Left cardiac atrium (tissue), 4 donors: ENCODE measurements at places on chromosomes 11 and 22. TPM values are rescaled to one million over a fixed set of nuclear protein-coding genes. Genes with fewer than 3 reads are reported as not detected.

DNA sequence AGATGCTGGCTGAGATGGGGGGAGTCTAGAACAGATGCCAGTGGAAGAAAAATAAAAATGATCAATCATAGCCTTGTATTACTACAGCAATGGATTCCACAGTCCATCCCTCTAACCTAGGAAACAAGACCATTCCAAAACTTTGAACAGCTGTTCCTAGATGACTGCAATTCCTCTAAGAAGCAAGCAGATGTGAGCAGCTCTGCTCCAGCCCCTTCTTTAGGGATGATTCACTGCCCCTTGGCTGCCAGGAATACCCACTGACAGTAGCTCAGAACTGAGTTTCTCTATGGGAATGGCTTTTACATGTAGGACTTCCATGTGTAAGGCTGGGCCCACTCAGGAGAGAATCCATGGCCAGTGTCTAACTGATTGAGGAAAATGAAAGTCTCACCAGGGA lies 943.9 kb downstream of the OPCML start:
- DNase-seq, result no peak

DNA sequence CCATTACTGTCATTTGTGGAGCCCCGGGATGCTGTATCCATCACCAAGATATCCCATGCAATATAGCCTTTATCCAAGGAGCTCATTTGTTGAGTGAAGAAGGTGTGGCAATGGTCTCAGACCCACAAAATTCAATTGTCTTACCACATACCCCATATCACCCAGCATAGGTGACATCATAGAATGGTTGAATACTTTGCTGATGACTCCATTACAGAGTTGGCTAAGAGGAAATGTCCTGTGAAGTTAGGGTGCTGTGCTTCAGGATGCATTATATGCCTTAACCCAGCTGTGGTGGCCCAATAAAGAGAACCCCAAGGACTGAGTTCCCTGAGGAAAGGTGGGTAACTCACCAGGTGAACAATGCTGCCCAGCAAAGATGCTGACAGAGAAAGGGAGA lies 113.7 kb downstream of the EFCAB6 start:
- no peak for DNase-seq

GRCh38 chr11:134266841-134267251 lies 9.3 kb upstream of the GLB1L3 start:
- no peak for DNase-seq

DNA sequence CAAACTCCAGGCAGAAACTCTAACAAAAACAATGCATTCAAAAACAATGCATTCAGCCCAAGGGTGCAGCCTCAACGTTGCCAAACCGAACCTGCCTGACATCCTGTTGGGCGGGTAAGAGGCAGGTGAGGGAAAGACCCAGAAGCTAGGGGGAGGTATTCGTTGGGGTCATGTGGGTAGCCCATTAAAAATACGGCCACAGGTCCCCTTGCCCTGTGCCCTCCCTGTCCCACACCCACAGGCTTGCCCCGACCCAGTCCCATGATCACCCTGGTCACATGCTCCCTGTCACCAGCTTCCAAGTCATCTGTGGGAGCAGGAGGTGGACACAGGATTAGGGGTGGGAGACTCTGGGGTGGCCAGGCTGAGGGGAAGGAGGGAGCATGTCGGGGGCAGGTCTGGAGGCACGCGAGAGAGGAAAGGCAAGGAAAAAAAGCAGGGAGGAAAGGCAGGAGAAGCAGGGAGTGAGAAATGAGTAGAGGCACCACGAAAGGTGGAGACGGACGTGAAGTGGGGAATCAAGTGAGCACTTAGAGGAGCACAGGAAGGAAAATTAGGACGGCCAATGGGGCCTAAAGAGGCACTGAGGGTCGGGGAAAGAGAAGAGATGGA lies 683 bp downstream of the PLA2G6 start:
- no peak for DNase-seq

GRCh38 chr11:134752964-134753770 lies 341.1 kb upstream of the B3GAT1 start:
- DNase-seq, result no peak

DNA sequence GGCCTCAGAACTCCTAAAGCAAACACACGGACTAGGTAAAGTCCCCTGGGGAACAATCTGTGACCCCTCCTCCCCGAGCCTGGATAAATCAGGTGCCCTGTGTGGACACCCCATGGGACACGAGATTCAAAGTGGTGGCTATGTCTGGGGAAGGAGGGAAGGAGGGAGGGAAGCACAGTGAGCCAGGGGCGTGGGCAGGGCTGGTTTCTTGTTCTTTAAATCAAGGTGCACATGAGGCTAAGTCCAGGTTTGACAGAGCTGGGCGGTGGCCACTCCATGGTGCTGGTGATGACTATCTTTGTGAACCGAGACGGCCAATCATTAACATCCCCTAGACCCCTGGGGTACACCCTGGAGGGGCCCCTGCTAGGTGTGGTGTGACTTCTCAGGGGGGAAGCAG lies 20.3 kb upstream of the TH start:
- DNase-seq, result no peak

DNA sequence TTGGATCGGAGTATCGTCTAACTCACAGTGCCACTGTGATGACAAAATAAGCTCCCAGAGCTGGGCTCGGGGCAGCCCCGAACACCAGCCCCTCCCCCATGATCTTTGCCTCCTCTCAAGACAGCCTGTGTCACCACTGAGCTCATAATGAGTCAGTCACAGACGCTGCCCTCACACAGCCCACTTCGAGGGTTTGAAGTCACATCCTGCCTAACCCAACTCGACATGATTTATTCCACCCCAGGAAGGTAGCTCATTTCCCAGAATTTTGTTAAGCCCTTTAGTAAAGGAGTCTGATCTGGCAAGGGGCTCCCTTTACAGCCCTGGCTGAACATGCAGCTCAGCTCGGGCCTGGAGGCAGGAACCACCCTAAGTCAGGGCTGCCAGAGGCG lies 22.8 kb downstream of the MYH9 start:
- peak; percentile 85 for DNase-seq

DNA sequence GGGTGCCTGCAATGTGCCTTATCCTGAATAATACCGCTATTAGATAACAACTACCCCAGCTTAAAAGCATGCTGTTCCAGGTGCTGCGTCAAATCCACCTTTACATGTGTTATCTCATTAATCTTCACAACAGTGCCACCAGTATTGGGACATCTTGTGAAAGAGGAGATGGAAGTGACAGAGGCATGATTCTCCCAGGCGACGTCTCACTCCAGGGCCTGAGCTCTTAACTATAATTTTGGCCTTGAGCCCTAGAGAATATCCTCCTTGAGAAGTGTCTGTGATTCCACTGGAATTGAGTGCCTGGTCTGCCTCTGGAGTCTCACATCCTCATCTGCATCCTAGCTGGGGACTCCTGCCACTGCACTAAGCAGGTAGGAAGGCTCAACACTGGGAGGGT lies 43.8 kb downstream of the RPL27A start:
- DNase-seq, result no peak

DNA sequence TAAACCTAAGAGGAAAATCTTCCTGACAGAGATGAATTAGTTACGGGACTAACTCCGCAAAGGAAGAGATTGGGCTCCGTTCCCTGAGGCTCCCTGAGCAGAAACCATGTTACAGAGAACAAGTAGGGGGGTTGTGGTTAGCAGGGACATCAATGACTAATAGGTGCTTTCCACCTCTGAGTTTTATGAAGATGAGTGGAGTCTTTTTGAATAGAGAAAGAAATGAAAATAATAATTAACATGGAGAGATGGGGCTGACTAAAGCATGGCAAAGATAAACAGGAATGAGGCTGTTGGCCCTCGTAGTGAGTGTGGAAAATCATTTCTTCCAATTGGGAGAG lies 47.5 kb upstream of the PICALM start:
- DNase-seq, result no peak

GRCh38 chr11:15223318-15223717 lies 108.6 kb downstream of the INSC start:
- no peak for DNase-seq

DNA sequence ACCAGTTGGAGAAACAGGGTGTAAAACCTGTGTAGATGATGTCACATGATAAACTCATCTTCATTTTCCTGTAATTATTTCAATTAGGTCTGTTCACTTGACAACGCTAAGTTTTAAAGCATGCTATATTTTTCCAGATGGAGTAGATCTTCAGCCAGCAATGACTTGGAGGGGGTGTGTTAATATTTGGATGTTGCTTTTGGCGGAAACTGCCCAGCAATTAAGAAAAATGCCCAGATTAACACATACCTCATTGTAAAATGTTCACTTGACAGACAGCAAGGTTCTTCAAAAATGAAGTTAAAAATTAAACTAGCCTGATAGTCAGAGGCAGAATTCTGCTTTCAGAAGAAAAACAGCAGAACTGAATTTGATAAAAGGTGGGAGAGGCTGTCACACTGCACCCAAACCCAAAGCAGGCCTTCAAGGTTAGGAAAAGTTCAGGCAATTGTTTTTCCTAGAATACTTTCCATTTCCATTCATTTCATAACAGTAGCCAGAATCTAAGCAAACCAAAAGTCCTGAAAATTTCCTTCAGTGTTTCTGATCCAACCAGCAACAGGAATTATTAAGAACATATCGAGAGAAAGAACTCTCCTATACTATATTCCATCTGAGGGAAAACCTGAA lies 33.0 kb downstream of the VSIG10L2 start:
- DNase-seq, result no peak

DNA sequence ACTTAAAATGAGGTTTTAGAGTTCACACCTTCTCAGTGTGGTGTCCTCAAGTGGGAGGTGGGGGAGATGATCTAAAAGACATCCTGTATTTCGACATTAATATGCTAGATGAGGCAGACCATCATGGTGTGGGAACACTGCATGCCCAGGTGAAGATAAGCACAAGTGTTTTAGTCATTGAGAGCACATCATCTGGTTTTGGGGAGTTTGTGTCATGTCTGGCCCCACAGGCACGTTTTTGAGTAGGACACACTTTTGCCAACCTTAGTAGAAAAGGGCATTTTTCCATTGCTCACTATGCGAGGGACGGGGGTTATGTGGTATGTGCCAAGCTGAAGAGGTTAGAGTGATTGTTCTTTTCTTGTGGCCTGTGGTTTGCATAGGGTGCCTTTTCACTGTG lies 189.3 kb downstream of the DBX1 start:
- DNase-seq, result no peak

GRCh38 chr22:19870153-19871022 lies 15.7 kb upstream of the GNB1L start:
- peak; percentile 24 for DNase-seq

GRCh38 chr22:31295831-31296657 lies 3.8 kb upstream of the PIK3IP1 start:
- DNase-seq, result no peak

- no peak for DNase-seq
Observed at GRCh38 chr11:67247946-67248550, 18.2 kb upstream of the GRK2 start.

GRCh38 chr22:35961480-35962295 lies 66.9 kb downstream of the RBFOX2 start:
- peak; percentile 56 for DNase-seq

- DNase-seq, result no peak
Observed at GRCh38 chr22:18973264-18974031, 37.4 kb upstream of the PRODH start.

DNA sequence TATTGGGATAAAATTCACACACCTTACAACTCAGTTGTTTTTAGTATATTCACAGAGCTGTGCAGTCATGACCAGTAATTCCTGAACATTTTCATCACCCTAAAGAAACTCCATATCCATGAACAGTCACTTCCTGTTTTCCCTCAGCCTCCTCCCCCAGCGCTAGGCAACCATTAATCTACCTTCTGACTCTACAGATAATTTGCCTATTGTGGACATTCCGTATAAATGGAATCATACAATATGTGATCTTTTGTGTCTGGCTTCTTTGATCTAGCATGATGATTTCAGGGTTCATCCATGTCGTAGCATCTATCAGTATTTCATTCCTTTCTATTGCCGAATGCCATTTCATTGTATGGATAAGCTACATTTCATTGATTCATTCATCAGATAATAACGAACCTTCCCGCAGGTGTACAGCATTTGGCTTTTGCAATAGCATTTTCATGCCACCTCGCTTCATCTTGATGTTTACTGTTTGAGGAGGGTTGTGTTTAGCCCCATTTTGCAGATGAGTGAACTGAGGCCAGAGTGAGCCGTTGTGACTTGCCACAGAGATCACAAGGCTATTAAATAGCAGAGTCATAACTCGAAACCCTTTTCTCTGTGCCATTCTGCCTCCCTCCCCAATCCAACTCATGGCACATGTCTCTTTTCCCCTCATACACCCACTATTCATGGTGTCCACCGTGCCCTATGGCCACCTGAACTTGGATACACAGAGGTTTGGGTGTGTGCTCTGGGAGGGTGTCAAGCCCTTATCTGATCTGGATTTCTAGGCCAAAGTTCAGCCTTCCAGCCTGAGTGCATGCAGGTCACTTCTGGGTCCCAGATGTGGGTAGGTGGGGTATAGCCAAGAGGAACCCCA lies 11.1 kb upstream of the MYH9 start:
- DNase-seq, result no peak

GRCh38 chr11:64694821-64695365 lies 28.1 kb downstream of the NRXN2 start:
- DNase-seq, result no peak

DNA sequence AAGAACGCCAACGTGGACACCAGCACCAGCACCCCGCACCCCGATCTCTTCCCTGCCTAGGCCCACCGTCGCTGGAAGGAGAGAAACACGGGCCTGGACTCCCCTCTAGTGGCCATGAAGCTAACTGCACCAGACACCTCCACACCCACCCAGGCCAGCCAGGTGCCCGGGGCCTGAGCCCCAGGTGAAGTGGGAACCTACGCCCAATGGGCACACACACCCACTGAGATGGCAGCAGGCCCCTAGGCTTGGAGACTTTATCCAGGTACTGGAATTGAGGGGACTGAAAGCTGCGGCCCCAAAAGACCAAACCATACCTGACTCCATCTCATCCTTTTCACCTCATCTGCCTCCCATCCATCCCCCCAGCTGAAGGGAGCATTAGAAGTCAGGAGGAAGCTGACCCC lies 81.0 kb downstream of the BUD13 start:
- peak; percentile 46 for DNase-seq

- DNase-seq, result no peak
Observed at GRCh38 chr22:23874871-23875270, 17.2 kb downstream of the SLC2A11 start.

DNA sequence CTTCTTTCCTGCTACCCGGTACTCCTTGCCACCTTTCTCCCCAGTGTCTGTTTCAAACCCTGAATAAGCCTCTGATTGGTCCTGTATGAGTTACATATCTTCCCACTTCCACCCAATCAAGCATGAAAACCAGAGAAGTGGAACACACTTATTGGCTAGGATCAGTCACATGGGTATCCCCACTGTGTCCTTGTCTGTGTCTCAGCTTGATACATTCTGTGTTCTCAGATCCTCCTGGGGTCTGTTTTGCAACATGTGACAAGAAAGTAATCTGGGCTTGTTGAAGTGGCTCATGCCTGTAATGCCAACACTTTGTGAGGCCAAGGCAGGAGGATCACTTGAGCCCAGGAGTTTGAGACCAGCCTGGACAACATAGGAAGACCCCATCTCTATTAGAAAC lies 23.9 kb downstream of the MCHR1 start:
- DNase-seq, result no peak

GRCh38 chr11:119342362-119343130 lies 1.9 kb upstream of the C1QTNF5 start:
- DNase-seq, result no peak

- no peak for DNase-seq
Observed at GRCh38 chr11:2445746-2446551, 1.1 kb downstream of the KCNQ1 start.

GRCh38 chr11:122036018-122036417 lies 80.0 kb downstream of the BLID start:
- DNase-seq, result no peak

Gene GLYAT
- 8.2 TPM for total RNA-seq

Gene OR52H1
- not detected for total RNA-seq

Gene MN1
- 13.1 TPM for total RNA-seq

Gene KIRREL3
- 2.1 TPM for total RNA-seq

Gene HBB
- 264 TPM for total RNA-seq

Gene FOLH1
- 0.92 TPM for total RNA-seq

Gene PARVG
- 6.0 TPM for total RNA-seq

Gene GAL3ST3
- total RNA-seq, result 9.8 TPM

Gene CYTH4
- total RNA-seq, result 12.7 TPM
